ENCODE measurements at places on chromosomes 5 and 9.

GRCh38 chr5:17838469-17838868 lies 204.2 kb downstream of the TAF11L14 start:
- DNase-seq: no peak

GRCh38 chr5:79853676-79854418 lies 137.2 kb downstream of the MTX3 start:
- DNase-seq: no peak

DNA sequence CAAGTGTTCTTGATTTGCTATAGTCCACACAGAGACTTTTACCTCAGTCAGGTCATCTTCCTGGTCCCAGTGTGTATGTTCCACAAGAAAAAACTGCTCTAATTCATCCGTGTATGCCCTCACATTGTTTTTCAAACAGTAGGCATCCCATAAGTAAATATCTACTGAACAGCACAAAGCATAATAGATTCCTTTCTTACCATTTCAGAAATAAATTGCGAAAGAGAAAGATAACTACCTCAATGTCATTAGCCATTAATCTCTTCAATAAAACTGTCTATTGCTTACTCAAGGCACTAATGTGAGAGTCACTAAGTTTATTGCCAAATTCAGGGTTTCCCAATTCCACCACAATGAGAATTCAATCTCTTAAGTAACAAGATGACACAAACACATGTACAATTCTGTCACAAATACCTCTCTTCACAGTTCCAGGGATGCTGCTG lies 9.6 kb downstream of the FBXW2 start:
- no peak for DNase-seq

DNA sequence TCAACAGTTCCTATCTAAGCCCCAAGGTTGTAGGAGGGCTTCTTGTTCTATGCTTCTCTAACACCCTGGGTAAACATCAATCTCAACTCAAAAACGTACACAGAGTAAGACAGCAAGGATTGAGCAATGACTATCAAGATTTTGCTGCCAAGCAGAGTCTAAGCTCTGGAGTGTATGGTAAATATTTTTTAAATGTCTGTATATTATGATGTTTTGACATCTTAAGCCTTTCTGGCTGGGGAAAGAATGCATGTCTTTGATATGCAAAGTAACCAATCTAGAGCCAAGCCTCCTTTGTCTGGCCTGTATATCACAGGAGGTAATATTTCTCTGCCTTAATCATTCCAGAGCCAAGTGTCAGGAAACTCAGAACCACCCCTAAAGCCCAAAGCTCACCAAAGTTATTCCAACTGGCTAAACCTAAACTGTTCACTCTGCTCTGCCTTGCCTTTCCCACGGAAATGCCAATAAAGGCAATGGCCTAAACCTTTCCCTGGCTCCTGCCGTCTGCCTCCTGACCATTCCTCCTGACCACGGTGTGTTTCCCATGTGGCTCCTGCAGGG lies 45.2 kb downstream of the YIPF5 start:
- DNase-seq: no peak

DNA sequence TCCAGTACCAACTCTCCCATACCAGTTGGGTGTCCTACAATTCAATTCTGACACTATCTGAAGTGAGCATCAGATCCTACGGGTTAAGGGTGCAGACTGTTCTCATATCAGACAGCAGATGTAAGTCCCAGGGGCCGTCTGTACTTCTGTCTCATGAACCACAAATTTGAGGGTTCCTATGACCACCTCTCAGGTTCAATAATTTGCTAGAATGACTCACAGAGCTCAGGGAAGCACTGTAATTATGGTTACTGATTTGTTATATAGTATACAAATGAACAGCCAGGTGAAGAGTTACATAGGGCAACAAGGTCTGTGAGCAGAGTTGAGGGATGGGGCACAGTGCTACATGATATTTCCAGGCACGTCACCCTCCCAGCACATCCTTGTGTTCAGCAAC lies 499.1 kb downstream of the DMAC1 start:
- no peak for DNase-seq

DNA sequence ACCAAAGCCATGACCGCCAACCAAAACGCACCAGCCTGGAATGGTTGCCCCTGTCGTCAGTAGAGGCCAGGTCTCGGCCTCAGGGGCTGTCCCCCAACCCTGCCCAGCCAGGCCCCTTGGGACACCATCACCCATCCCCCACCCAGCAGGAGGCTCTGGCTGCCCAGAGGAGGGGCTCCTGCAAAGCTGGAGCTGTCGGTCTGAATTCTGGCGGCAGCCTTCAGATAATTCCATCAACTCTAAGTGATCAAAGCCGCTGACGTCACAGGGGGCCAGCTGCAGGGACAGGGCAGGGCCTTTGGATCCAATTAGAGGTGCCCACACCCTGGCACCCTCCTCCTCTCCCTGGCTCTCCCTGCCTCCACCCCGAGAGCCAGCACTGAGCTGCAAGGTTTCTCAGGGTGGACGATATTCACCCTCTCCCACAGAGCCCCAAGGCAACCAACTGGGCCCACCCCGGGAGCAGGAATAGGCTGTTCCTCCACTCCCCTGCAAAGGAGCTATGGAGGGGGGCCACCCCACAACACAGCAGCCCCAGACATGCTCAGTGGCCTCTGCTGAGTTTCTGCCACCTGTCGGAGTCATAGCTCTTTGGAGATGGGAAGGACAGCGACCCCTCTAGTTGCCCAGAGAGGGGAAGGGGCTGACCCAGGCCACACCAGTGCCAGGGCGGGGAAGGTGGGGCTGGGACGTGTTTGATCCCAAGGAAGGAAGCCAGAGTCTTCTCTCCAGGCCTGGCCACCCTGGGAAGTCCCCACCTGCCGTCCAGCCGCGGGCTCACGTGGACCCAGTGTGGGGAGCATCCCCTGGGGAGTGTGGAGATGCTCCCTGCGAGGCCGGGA lies 78.4 kb downstream of the NTNG2 start:
- DNase-seq: no peak

DNA sequence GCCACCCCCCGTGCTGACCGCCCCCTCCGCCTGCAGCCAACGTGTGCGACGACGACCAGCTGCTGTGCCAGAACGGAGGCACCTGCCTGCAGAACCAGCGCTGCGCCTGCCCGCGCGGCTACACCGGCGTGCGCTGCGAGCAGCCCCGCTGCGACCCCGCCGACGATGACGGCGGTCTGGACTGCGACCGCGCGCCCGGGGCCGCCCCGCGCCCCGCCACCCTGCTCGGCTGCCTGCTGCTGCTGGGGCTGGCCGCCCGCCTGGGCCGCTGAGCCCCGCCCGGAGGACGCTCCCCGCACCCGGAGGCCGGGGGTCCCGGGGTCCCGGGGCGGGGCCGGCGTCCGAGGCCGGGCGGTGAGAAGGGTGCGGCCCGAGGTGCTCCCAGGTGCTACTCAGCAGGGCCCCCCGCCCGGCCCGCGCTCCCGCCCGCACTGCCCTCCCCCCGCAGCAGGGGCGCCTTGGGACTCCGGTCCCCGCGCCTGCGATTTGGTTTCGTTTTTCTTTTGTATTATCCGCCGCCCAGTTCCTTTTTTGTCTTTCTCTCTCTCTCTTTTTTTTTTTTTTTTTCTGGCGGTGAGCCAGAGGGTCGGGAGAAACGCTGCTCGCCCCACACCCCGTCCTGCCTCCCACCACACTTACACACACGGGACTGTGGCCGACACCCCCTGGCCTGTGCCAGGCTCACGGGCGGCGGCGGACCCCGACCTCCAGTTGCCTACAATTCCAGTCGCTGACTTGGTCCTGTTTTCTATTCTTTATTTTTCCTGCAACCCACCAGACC lies 80.2 kb downstream of the NTNG2 start:
- DNase-seq: no peak

DNA sequence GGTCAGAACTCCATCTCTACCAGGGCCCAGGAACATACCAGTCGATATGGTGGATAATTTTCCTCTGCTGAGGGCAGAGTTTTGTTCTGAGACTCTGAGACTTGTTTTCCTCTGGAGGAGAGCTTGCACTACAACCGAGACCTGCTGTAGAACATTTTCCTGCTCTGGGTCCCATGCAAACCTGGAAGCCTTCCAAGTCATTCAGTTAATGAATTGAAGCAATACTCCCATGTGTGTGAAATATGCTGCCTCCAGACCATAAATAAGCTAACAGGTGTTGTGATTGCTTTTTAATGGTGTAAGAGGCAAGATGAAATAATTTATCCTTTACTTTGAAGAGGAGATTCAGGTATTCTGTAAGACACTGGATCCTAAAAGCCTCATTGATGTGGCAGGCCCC lies 372.8 kb downstream of the TMEM167A start:
- DNase-seq: no peak

DNA sequence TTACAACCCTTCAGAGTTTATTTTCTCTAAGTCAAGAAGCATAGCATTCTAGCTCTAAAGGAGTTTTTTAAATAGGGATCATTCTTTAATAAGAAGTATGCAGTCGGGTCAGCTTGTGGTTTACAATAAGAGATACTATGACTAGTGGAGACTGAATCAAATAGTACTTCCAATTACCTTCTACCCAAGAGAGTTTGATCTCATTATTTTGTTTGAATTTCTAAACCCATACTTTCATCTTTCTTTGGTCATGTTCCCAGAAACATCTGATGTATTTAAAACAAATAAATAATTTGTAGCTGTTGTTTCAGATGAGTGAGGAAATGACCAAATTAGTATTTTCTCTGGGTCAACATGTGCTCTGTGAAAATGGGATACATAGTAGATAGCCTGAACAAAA lies 160.2 kb upstream of the CDH6 start:
- DNase-seq: peak; percentile 47

GRCh38 chr5:180777475-180777874 lies 25.1 kb downstream of the MGAT1 start:
- no peak for DNase-seq

GRCh38 chr9:93431539-93432105 lies 19.9 kb upstream of the FAM120A start:
- DNase-seq: no peak

DNA sequence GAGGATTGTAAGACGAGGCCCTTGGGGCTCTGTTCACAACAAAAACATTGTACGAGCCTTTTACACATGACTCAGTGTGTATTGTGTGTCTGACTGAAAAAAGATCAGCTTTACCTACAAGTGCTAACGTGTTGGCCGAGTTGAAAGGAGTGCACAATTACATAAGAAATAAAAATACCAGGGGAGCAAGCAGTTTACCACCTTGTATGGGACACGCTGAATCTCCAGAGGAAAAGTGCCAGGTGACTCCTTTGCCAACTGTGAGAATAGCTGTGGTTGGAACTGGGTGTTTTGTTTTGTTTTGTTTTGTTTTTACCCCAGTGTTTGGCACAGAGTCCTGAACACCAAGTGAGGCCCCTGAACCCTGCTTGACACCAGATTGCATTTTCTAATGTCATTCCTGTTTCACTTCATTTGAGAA lies 32.8 kb upstream of the ZSWIM6 start:
- no peak for DNase-seq

- DNase-seq: no peak
These were observed 100.6 kb upstream of the TARS1 start for GRCh38 chr5:33340195-33340594.

GRCh38 chr5:124922255-124922975 lies 176.0 kb upstream of the ZNF608 start:
- no peak for DNase-seq

DNA sequence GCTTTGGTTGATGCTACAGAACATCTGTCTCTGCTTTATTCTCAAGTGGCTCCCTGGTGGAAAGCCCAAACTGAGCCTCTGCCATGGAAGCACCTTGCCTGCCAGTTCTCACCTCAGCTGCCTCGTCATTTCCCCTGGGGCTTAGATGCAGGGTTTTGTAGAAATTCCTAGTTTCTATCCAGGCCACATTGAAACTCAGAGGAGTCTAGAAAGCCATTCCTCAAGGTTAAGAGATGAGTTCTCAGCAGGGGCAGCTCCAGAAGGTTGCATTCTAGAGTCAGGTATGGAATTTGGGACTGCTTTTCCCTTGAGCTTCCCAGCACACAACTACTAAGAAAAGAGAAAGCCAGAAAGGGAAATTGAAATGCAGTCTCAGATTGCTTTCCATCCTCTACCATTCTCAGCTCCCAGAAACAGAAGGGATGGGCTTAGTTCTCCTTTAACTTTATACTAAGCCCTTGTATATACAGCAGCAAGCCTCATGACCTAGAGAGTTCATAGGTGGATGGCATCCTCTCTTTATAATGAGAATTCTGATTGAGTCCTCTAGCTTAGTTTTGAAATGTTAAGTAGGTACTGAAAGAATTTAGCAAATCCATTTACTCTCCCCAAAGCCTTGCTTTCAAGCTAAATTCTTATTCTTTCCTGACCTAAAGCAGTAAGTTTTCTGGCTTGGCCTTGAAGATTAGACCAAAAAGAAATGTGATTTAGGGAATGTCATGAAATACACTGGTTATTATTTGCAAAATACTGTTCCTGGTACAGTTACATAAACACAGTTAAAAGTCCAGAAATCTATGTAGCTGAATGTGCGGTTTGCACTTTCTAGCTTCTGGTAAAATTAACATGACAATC lies 66.0 kb upstream of the MEF2C start:
- no peak for DNase-seq

DNA sequence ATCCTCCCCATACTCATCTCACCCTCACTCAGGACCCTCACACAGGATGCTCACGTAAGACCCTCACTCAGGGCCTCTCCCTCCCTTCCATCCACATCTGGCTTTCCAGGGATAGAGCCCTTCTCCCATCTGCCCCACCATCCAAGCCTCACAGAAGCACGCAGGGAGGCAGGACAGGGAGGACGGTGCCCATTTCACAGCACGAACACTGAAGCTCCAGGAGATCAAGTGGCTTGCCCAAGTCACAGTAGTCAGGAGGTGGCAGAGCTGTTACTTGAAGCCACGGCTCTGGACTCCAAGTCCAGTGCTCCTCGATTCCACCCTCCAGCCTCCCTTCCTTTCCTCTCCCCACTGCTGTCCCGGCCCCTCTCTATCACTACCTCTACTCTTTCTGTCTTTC lies 21.7 kb downstream of the DNM1 start:
- DNase-seq: no peak

- no peak for DNase-seq
These were observed 285.8 kb upstream of the FAM174A start for GRCh38 chr5:100249211-100249883.

GRCh38 chr9:101235105-101235866 lies 149.5 kb downstream of the BAAT start:
- no peak for DNase-seq

DNA sequence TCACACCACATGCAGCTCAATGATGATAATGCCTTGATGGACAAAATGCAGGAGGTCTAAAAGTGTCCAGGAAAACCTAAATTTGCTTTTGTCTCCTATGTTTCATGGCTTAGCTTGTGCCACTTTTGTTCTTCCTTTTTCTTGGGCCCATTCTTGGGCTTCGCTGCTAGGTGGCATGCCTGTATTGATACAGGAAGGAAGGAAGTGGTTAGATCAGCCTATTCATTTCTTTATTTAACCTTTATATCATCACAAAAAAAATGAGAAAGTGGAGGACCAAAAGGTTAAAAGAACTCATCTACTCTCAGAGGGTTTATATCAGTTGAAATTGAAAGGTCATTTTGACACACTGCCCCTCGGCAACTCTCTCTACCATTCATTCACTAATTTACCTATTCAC lies 260.2 kb downstream of the ARHGAP26 start:
- no peak for DNase-seq

GRCh38 chr9:3191715-3192114 lies 334.1 kb downstream of the RFX3 start:
- DNase-seq: no peak

- no peak for DNase-seq
These were observed 1.4 kb downstream of the SKP2 start for GRCh38 chr5:36153298-36153677.

- DNase-seq: no peak
These were observed 264.1 kb downstream of the CD180 start for GRCh38 chr5:66932457-66932856.

GRCh38 chr5:14469551-14470377 lies 111.8 kb upstream of the OTULINL start:
- DNase-seq: no peak

Measured in brain pericyte (primary cell).